ENCODE measurements at places on chromosomes 3 and 15. TPM values are rescaled to one million over a fixed set of nuclear protein-coding genes. Genes with fewer than 3 reads are reported as not detected.

DNA sequence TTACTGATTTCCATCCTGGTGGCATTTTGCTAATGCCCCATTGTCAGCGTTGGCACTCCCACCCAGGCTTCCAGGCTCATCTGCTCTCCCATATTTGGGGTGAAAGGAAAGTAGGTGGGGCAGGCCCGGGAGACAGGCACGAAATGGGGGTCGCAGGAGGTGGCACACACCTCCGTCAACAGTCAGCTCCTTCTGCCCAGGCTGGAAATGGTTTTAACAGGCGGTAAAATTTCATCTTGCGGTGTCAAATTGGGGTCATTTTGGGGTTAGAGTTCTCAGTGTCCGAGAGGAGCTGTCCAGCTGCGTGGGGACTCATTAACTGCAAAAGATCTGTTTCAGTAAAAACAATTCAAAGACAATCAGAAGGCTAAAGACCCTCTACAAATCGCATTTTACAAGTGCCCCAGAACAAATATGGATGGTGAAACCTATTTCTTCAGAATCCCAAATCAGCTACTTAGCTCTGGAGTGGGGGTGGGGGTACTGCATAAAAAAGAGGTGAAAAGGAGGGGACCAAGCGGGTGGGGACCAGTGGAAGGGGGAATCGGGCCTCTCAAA is 4.2 kb upstream of the MEIS2 start:
- DNase-seq, result no peak

DNA sequence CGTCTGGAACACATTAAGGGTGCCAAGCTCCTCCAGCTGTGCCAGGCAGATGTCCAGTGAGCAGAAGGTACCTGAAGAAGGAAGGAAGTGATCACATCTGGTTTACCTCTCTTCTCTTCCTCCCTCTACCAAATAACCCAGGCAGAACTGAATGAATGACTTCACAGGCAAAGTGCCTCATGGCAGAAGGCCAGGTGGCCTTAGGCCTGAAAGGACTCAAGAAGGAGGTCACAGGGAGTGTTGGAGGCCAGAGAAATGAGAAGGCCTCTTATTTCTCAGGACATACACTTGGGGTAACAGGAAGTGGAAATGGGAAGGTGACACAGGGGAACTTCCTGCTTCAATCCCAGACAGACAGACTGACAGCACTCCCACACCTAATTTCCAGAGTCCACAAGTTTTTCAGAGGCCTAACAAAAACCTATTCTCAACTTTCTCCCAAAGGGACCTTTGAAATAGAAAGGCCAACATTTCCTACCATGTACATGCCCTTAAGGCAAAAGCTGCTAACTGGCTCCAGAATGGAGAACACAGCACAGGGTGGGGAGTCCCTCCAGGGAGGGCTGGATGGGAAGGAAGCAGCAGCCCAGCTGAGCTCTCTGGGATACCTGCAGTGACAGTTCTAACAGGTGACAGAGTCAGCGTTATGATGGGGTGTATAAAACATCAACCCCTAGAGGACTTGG is 17.6 kb upstream of the SIN3A start:
- DNase-seq, result no peak

GRCh38 chr3:42505849-42506410 is 3.5 kb downstream of the VIPR1 start:
- DNase-seq, result no peak

DNA sequence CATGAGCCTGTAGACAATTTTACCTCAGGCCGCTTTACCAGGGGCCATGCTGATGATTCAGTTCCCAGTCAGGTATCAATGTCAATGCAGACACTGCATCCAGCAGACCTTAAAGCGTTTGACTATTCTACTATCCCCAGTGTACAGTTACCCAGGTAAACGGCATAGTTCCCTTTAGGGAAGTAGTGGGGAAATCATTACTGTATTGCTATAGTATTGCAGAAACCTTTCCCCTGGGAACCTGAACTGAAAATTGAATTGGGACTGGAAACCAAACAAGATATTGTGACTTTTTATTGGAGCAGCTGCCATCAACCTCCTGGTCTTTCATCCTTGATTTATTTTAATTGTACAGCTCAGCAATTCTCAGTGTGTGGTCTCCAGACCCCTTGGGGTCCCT is 6.6 kb upstream of the INAFM2 start:
- no peak for DNase-seq

DNA sequence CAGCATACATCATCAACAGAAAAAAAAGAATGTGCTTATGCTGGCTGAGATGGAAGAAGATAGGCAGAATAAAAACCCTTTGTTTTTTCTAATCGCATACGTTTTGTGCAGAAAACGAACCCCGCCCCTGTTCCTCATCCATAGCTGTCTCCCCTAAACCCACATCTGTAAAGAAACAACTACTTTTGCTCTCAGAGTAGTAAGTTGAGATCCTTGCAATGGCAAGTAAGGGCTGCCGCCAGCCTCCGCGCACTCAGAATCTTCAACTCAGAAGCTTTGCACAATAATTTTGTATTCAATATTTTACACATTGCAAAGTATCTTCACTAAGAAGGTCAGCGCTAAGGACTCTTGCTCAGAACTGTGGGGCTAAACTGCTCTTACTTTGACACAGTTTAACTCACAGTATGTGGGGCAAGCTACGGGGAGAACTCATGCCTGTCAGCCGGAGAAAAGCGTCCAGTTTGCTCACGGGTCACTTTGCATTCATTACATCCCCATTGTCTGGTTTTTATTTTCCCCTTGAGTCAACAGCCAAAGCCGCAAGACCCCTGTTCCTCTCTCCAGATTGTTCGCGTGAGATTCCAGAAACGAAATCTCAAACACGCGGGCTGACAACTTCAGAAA is 1.0 kb downstream of the LYSMD4 start:
- DNase-seq, result no peak

GRCh38 chr15:29774900-29775299 is 47.4 kb downstream of the TJP1 start:
- no peak for DNase-seq

The RTP4 gene
- 0.71 TPM for total RNA-seq

The STAB1 gene
- 127 TPM for total RNA-seq

The SNTN gene
- total RNA-seq, result not detected

GRCh38 chr3:190811775-190812480 is 50.6 kb downstream of the GMNC start:
- DNase-seq, result no peak

DNA sequence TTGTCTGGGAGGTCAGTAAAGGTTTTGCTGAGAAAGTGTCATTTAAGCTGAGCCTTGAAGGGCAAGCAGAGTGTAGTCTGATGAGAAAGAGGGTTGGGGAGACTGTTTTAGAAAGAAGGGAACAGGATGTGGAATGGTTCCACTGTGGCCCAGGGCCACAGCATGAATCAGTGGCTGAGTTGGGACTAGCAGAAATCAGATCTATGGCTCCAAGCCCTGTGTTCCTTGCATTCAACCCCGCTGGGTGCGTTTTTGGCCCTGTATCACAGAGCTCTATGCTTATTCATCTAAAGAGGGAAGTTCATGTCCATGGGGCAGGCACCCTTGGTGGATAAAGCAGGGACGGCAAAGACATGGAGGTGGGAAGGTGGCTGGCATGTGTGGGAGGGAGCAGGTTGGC is 151.3 kb downstream of the CACNA1D start:
- peak; percentile 88 for DNase-seq

The TGM5 gene
- 0.17 TPM for total RNA-seq

- DNase-seq, result no peak
Measured at GRCh38 chr3:154022606-154023005, 98.6 kb upstream of the ARHGEF26 start.

- no peak for DNase-seq
Measured at GRCh38 chr15:75181780-75182179, 19.9 kb upstream of the C15orf39 start.

The WDR93 gene
- 0.13 TPM for total RNA-seq

GRCh38 chr15:52421029-52421428 is 107.7 kb downstream of the MYO5A start:
- DNase-seq, result no peak

GRCh38 chr3:37890522-37890921 is 28.8 kb downstream of the CTDSPL start:
- no peak for DNase-seq

All from esophagus muscularis mucosa (tissue), 4 donors.